ENCODE measurements at places on chromosomes 4 and X.

- H3K27ac ChIP-seq: no peak overlapping the region
- DNase-seq: no peak
- H3K36me3 ChIP-seq: no peaks in the 10 kb centered on the region
- no peak overlapping the region for H3K4me3 ChIP-seq
- H3K4me1 ChIP-seq: peaks cover 5% of the 10 kb centered on the region
These were observed 77.7 kb upstream of the DHX15 start for GRCh38 chr4:24662056-24662455.

- H3K27me3 ChIP-seq: no peaks in the 10 kb centered on the region
- H3K4me3 ChIP-seq: peak overlapping the region; percentile 47
- H3K36me3 ChIP-seq: no peaks in the 10 kb centered on the region
- H3K27ac ChIP-seq: peak overlapping the region; percentile 86
These were observed 3.3 kb downstream of the KLF3 start for GRCh38 chr4:38667085-38667893.

DNA sequence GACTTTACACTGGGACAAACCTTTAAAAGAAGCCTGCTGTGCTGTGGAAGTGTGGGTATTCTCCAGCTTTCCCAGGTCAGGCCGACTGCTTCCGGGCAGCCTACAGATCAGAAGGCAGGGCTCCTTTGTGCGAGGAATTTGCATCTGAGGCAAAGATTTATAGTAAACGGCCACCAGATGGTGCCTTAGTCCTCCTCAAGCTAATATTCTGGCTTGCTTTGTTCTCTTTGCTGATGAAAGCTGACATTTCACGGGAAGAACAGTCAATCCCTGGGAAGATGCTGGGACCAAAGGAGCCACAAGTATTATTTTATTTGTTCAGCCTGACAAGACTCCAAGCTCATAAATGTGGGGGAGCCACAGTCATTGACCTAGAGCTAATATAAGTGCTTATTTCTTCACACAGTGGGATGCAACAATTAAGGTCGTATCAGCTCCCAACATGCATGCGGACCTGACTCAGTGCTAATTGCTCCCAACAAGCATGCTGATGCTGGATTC is 120.7 kb upstream of the TRIM2 start:
- no peaks in the 10 kb centered on the region for H3K36me3 ChIP-seq
- H3K27ac ChIP-seq: peak overlapping the region; percentile 64
- H3K4me3 ChIP-seq: peak overlapping the region; percentile 67
- H3K27me3 ChIP-seq: peaks cover 1% of the 10 kb centered on the region

GRCh38 chr4:72295966-72296557 is 264.3 kb downstream of the NPFFR2 start:
- no peaks in the 10 kb centered on the region for H3K4me1 ChIP-seq
- H3K36me3 ChIP-seq: no peaks in the 10 kb centered on the region
- H3K27ac ChIP-seq: no peak overlapping the region
- H3K27me3 ChIP-seq: peaks cover 1% of the 10 kb centered on the region
- H3K4me3 ChIP-seq: no peak overlapping the region
- no peak for DNase-seq

DNA sequence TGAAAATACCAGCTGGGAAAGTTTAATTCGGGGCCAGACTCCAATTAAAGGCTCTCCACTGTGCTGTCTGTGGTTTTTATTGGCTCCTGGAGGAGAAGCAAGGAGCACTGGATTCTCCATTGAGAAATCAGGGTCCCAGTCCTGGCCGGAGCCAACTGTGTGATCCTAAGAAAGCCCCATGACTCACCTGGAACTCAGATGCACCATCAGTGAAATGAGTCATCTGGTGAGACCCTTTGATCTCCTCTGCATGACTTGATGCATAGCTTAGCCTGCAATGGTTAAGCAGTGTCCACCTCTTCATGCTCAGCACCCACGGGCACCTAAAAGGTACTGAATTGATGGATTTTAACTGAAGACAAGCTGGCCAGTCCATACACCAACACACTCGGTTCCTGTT is 119.2 kb upstream of the VCX3B start:
- no peak overlapping the region for H3K27ac ChIP-seq
- no peaks in the 10 kb centered on the region for H3K36me3 ChIP-seq
- no peaks in the 10 kb centered on the region for H3K4me1 ChIP-seq
- H3K4me3 ChIP-seq: no peak overlapping the region
- DNase-seq: no peak

DNA sequence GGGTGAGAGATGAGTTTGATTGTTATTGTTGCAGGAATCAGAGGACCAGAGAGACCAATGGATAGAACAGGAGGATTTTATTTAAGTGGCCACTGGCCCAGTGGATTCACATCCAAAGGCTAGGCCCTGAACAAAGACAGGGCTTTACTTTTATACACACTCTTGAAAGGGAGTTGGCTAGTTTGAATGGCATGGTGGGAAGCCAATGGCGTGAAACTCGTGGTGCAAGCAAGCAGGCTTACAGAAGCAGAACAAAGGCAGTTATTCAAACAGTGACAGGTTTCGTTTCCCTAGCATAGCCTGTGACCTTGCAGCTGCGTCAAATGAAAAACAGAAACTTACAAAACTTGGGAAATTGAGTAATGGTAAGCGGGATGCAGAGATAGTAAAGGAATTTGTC is 110.2 kb upstream of the PRDX4 start:
- no peak overlapping the region for H3K27ac ChIP-seq
- H3K4me3 ChIP-seq: no peak overlapping the region
- no peaks in the 10 kb centered on the region for H3K4me1 ChIP-seq

DNA sequence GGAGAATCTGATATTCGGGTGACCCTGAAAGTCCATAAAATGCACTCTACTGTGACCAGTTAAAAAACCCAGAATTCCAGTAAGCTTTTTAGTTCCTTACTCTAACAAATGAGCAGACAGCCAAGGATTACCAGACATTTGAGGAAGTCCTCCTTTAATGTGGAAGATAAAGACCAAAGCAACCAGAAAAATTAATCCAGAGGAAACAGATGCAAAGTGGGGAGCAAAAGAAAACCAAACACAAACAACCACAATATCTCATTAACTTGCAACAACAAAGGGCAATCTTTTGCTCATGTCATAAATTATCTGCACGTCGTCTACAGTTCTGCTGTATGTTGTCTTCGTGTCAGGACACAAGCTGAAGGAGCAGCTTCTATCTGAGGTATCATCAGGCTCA is 164.4 kb downstream of the PJA1 start:
- no peaks in the 10 kb centered on the region for H3K27me3 ChIP-seq
- no peak overlapping the region for H3K4me3 ChIP-seq
- H3K27ac ChIP-seq: no peak overlapping the region

DNA sequence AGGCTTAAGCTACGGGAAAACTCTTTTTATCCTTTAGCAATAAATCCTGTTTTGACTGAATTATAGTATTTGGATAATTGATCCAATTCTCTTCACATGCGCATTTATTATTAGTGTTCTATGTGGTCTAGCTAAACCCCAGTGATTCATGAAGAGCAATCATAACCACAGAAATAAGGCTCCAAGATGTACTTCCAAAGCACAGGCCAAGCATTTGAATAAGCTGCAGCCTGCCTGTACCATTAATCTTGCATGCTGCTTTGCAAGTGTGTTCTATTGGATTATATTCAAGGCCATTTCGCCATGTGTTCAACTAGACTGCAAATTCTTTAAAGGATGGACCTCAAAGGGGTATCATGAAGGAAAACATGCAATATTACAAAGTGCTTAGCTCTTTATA is 385.2 kb upstream of the FAT1 start:
- no peaks in the 10 kb centered on the region for H3K27me3 ChIP-seq
- no peak overlapping the region for H3K4me3 ChIP-seq
- no peaks in the 10 kb centered on the region for H3K36me3 ChIP-seq
- H3K27ac ChIP-seq: no peak overlapping the region

- no peaks in the 10 kb centered on the region for H3K36me3 ChIP-seq
- H3K27ac ChIP-seq: no peak overlapping the region
These were observed 338.3 kb upstream of the GALNT7 start for GRCh38 chr4:172830295-172830764.

- H3K36me3 ChIP-seq: no peaks in the 10 kb centered on the region
- H3K27me3 ChIP-seq: peaks cover 19% of the 10 kb centered on the region
- H3K4me1 ChIP-seq: peaks cover 41% of the 10 kb centered on the region
- H3K27ac ChIP-seq: no peak overlapping the region
These were observed 103.9 kb downstream of the MAML3 start for GRCh38 chr4:140049849-140050637.

- peaks cover 28% of the 10 kb centered on the region for H3K27me3 ChIP-seq
- peaks cover 1% of the 10 kb centered on the region for H3K4me1 ChIP-seq
- no peaks in the 10 kb centered on the region for H3K36me3 ChIP-seq
- no peak overlapping the region for H3K27ac ChIP-seq
- H3K4me3 ChIP-seq: no peak overlapping the region
These were observed 7.7 kb upstream of the APBB2 start for GRCh38 chr4:41221850-41222645.

DNA sequence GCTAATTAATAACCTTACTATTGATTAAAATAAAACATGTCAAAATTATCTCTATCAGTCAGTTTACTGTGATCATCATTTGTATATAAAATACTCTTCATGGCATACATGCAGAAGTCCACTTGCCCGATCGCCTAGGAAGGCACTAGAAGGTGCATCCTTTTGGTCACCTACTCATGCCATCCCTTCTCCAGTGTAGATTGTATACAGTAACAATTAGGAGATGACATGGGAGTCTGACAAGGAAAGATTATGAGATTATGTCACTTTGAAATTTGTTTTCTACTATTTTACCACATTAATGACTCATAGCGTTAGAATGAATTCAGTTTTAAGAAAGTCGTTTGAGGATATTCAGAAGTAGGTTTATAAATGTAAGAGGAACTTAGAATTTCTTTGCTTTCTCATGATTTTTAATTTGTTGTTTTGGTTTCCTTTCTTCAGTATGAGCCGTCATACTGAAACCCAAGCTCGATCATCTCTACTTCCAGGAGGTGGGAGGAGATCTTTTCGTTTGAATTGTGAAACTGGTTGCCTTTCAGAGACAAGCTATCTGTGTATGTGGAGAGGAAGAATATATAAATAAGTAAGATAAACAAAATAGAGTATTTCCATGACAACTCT is 51.1 kb upstream of the UNC5C start:
- no peak overlapping the region for H3K4me3 ChIP-seq
- no peaks in the 10 kb centered on the region for H3K36me3 ChIP-seq
- no peaks in the 10 kb centered on the region for H3K4me1 ChIP-seq
- H3K27me3 ChIP-seq: no peaks in the 10 kb centered on the region
- DNase-seq: no peak

DNA sequence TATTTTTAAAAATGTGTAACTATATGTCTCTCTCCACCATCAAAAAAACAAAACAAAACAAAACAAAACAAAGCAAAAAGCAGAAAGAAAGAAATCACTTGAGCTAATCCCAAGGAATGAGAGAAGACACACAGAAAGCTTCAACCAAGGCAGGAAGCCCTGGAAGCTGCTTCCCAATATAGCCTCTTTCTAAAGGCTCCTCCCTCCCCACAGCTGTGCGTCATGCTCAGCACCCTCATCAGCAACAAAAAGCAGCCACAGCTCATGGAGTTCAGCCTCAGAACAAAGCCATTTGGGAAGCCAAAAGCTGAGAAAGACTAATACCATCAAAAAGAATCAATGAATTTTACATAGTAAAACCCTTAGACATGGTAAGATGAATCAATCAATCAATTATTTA is 501.6 kb upstream of the SMIM31 start:
- no peak for DNase-seq
- no peaks in the 10 kb centered on the region for H3K36me3 ChIP-seq
- H3K4me1 ChIP-seq: no peaks in the 10 kb centered on the region
- H3K4me3 ChIP-seq: no peak overlapping the region
- no peaks in the 10 kb centered on the region for H3K27me3 ChIP-seq

DNA sequence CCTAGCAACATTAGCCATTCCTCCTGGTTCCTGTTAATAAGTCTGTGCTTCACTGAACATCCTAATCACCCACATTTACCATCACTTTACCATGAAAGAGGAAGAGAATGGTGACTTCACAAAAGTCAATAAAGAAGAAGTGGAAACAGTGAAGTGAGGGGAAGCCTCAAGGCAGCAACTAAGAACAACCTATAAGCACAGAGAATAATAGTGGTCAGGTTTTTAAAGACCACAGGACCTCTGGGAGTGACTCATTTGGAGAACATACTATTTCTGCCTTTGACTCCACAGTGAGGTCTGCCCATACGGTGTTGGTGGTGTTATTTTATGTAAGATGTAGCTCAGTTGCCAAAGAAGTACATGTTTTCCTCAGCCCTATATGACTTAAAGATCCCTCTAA is 86.0 kb upstream of the TET2 start:
- no peaks in the 10 kb centered on the region for H3K27me3 ChIP-seq
- H3K36me3 ChIP-seq: no peaks in the 10 kb centered on the region
- peak overlapping the region; percentile 2 for H3K4me3 ChIP-seq

- no peak overlapping the region for H3K27ac ChIP-seq
- peaks cover 16% of the 10 kb centered on the region for H3K4me1 ChIP-seq
- no peaks in the 10 kb centered on the region for H3K36me3 ChIP-seq
- H3K4me3 ChIP-seq: no peak overlapping the region
- no peak for DNase-seq
These were observed 460.4 kb upstream of the BOD1L1 start for GRCh38 chr4:14087921-14088320.

- H3K36me3 ChIP-seq: no peaks in the 10 kb centered on the region
- peaks cover 2% of the 10 kb centered on the region for H3K27me3 ChIP-seq
- no peaks in the 10 kb centered on the region for H3K4me1 ChIP-seq
- H3K27ac ChIP-seq: no peak overlapping the region
- DNase-seq: no peak
These were observed 58.9 kb upstream of the RBM47 start for GRCh38 chr4:40688446-40689095.

DNA sequence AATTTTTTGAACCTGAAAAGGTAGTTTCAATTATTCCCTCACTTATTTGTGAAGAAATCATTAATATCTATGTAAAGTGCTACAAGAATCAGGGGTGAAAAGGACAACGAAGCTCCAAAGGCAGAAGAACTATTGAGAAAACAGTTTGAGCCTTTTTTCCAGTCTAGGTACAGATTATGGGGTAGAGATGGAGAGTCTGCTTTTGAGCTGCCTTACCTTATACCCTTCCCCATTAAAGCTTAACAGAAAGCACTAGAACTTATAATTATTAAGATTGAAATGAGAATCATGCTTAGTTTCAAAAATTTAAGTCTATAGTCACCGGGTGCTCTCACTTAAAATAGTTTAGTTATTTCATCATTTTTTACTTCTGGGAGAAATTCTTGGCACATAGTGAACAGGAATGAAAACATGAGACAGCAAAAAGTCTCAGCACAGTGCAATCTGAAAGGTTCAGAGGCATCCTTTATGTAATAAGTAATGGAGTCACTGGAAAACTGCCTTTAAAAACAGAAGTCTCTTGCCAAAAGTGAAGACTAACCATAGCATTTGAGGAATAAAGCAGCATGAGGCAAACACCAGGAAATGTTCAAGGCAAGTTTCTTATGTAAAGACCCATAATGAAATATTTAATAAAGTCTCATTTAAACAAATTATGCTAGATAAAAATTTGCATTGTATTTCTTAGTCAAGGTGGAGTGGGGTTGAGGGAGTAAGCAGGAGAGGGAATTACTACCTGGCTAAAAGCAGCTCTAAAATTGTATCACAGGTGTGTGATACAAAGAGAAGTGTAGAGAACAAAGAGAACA is 5.1 kb upstream of the DCLK2 start:
- peaks cover 33% of the 10 kb centered on the region for H3K27me3 ChIP-seq
- H3K27ac ChIP-seq: no peak overlapping the region
- no peak overlapping the region for H3K4me3 ChIP-seq
- peaks cover 2% of the 10 kb centered on the region for H3K4me1 ChIP-seq
- H3K36me3 ChIP-seq: no peaks in the 10 kb centered on the region

GRCh38 chr4:134533068-134533467 is 331.5 kb upstream of the PABPC4L start:
- no peaks in the 10 kb centered on the region for H3K4me1 ChIP-seq
- H3K36me3 ChIP-seq: no peaks in the 10 kb centered on the region
- no peak for DNase-seq
- no peak overlapping the region for H3K4me3 ChIP-seq
- H3K27ac ChIP-seq: no peak overlapping the region

- no peak overlapping the region for H3K4me3 ChIP-seq
- no peak for DNase-seq
- H3K27me3 ChIP-seq: no peaks in the 10 kb centered on the region
These were observed 96.8 kb downstream of the MTMR1 start for GRCh38 chrX:150790021-150790420.

Measured in activated B cell treated with CpG ODN at 0.5 μM for 24 hours (primary cell).